ENCODE measurements at places on chromosomes 5 and 9.

DNA sequence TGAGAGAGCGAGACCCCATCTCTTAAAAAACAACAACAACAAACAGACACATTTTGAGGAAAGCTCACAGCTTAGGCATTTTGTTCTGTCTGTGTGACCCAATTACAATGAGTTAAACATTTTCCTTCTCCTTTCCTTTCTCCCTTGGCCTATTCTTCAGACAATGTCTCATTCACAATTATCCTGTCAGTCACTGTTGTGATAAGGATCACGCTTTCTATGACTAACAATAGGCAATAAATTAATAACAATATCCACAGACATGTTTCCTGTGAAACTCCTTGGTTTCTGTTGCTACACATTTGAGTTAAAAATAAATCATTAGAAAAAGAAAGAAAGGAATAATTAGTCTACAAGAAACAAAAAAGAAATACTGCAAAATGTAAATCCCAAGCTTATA, 19.8 kb upstream of the CARTPT start:
- no peak for DNase-seq

DNA sequence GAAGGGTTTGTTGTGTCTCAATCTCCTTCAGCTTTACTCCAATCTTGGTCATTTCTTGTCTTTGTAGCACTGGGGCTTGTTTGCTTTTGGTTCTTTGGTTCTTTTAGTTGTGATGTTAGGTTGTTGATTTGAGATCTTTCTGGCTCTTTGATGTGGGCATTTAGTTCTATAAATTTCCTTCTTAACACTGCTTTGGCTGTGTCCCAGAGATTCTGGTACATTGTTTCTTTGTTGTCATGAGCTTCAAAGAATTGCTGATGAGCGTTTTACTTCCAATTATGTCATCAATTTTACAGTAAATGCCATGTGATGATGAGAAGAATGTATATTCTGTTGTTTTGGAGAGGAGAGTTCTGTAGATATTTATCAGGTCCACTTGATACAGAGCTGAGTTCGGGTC, 353.3 kb downstream of the MAN2A1 start:
- no peak for DNase-seq

GRCh38 chr5:32443145-32443540, 1.4 kb downstream of the ZFR start:
- peak; percentile 51 for DNase-seq

DNA sequence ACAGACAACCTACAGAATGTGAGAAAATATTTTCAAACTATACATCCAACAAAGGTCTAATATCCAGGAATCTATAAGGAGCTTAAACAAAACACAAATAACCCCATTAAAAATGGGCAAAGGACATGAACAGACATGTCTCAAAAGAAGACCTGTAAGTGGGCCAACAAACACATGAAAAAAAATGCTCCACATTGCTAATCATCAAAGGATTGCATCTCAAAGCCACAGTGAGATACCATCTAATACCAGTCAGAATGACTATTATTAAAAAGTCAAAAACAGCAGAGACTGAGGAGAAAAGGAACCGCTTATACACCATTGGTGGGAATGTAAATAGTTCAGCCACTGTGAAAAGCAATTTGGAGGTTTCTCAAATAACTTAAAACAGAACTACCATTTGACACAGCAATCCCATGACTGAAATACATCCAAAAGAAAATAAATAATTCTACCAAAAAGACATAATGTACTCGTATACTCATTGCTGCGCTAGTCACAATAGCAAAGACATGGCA, 39.1 kb upstream of the C5orf63 start:
- peak; percentile 82 for DNase-seq

GRCh38 chr9:96168882-96169281, 133.1 kb downstream of the HSD17B3 start:
- no peak for DNase-seq

GRCh38 chr5:68315679-68316271, 100.2 kb downstream of the PIK3R1 start:
- DNase-seq = no peak

GRCh38 chr5:174789596-174789995, 65.2 kb downstream of the MSX2 start:
- no peak for DNase-seq

DNA sequence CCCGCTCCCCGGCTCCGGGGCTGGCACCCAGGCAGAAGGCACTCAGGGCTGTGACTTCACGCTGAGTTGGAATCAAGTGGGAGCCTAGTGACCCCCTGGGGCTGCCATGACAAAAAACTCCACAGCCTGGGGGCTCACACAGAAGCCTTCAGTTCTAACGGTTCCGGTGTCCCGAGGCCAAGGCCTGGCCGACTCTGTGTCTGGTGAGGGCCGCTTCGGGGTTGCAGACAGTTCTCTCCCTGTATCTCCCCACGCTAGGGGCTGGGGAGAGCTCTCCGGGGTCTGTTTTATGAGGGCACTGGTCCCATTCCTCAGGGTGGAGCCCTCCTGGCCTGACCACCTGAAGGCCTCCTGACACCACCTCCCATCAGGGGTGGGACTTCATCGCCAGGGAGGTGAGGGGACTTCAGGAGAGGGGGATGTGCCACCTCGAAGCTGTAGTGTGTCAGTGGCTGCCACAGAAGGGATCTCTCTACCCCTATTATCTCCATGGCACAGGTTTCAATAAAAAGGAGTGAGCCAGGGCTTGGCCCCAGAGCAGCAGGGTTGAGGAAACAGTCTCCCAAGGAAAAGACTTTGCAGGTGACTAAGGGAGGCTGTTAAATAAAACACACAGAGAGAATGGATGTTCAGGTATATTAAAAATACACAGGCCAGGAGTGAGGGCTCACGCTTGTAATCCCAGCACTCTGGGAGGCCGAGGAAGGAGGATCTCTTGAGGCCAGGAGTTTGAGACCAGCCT, 1.5 kb upstream of the SLC6A3 start:
- no peak for DNase-seq

- DNase-seq = peak; percentile 35
These were observed 136.2 kb downstream of the LIFR start for GRCh38 chr5:38420246-38420645.

GRCh38 chr5:17257705-17258273, 40.4 kb downstream of the BASP1 start:
- DNase-seq = peak; percentile 51

DNA sequence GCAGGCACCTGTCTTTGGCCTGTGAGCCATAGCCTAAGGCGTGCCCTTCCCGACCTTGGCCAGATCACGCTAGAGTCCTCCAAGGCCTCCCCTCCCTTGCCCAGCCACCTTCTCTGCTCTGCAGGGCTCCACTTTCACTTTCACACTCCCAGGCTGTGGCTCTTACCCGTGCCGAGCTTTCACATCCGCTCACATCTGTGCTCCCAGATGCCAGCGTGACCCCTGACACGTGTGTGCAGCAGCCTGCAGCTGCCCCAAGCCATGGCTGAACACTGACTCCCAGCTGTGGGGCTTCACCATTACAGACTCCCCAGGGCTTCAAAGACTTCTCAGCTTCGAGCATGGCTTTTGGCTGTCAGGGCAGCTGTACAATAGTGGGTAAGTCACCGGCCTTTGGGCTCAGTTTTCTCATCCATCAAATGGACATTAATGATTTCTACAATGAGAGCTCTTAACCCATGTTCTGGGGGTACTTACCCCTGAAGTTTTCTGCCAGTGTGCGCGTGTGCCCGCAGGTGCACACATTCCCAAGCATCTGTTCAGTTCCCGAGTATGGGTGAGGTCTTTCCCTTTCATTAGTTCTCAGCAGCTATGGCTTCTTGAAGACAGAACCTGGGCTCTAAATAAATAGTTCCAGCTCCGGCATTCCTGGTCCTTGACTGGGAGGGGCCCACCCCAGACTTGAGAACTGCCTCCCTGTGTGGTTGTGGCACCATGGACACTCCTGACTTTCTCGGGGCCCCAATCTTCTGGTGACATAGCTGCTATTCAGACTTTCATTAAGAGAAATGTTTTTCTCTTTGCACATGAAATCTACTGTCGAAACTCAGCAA, 118.6 kb downstream of the RGS3 start:
- peak; percentile 56 for DNase-seq

- DNase-seq = no peak
These were observed 138.4 kb downstream of the ASTN2 start for GRCh38 chr9:117276444-117276843.

DNA sequence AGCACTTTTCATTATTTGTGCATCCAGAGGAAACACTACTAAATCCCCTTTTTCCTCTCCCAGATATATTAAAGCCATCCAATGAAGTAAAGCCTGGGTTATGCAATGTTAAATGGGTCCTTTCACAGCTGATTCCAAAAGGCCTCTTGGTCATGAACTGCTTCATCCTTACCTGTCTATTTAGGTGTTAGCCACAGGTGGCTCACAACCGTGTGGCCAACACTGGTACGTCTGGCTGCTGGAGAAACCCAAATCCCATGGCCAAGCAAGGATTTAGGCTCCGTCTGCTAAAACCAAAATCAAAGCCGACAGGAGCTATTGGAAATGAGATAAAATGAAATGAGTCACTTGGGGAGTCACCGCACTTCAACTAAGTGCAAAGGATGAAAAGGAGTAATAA, 193.9 kb downstream of the ADCY2 start:
- no peak for DNase-seq

DNA sequence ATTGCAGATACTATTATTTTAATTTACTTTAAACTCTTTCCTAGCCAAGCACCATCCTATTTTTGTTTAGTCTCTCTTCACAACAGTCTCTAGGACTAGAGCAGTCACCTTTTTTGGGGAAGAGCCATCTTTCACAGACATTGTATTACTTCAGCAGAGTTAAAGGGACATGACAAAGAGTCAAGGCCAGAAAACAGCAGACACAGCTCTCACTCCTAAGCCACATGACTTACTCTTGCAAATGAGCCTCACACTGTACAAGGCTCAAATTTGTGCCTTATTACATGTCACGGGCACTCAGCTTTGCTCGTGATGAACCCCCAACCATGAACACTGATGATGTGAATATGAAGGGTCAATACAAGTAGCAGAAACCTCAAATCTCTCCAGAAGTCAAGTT, 104.3 kb downstream of the ZNF608 start:
- DNase-seq = no peak

DNA sequence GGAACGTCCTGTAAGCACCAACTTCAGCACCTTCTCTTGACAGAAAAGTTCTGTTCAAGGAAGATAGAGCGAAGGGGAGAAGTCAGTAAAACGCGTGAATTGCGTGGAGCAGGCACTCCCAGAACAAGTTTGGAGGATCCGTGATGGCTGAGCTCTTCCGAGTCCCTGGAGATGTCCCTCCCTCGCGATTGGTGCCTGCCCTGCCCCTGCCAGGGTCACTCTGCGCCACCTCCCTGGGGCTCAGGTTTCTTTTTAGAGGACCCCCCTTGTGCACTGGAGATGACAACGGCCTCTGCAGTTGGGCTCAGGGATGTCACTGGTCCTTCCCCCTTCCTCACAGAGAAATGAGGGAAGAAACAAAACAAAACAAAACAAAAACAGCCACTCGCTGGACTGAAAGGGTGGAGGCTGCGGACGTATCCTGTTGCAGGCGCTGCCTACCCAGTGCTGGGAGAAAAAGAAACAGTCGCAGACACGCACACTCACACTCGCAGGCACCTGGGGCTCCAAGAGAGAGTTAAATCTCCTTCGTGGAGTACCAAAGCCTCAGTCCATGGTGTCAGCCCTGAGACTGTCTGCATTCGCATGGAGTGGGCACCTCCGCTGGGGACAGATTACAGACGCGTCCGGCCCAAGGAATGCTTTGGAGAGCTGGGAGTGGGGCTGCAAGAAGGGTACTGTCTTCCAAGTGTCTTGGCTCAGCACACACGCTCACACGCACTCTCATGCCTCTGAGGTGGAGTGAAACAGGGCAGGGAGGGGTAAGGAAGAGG, 512.7 kb downstream of the SLCO4C1 start:
- no peak for DNase-seq

- DNase-seq = no peak
These were observed 4.5 kb downstream of the CCNH start for GRCh38 chr5:87408204-87408603.
